Fibroblast of skin of scalp (primary cell): ENCODE measurements at places on chromosomes 16 and 17.

DNA sequence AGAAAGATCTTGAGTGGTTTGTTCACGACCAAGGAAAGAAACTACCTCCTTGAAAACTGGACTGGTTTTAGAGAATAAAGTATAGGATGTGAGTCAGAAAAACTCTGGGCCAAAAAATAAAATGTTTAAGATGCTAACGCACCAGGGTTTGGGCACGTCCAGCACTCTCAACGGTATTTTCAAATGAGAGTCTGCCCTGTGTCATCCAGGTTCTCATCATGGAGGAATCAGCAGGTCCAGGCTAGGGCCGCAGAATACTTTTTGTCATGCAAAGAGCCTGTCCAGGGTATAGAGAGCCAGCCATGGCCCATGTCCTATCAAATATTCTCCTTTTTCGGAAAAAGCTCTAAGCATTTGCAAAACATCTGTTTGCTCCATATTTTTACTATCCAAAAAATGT lies 2.4 kb downstream of the NXN start:
- DNase-seq: no peak

- DNase-seq: peak; percentile 7
Measured at GRCh38 chr16:49883076-49884014, 27.4 kb upstream of the ZNF423 start.

- no peak for DNase-seq
Measured at GRCh38 chr16:88792668-88793250, 7.7 kb upstream of the PIEZO1 start.

- no peak for DNase-seq
Measured at GRCh38 chr16:54066451-54067105, 220.0 kb downstream of the IRX3 start.

- DNase-seq: no peak
Measured at GRCh38 chr16:51615141-51615540, 464.1 kb upstream of the SALL1 start.

DNA sequence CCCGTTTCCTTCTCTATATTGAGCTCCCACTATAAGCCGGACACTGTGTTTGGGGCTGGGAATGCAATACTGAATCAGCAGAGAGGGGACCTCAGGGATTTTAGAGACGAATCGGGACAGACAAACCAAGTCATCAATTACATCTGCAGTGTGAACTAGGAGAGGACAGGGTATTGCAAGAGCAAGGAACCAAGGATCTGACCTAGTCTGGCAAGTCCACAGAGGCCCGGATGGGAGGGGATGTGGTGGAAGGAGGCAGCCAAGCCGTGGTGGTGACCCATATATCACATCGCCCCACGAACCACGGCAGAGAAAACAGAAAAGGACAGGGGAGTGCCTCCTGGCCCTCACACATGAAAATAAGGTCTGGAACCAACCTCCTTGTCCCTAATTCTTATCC lies 28.1 kb upstream of the NXPH3 start:
- DNase-seq: no peak

DNA sequence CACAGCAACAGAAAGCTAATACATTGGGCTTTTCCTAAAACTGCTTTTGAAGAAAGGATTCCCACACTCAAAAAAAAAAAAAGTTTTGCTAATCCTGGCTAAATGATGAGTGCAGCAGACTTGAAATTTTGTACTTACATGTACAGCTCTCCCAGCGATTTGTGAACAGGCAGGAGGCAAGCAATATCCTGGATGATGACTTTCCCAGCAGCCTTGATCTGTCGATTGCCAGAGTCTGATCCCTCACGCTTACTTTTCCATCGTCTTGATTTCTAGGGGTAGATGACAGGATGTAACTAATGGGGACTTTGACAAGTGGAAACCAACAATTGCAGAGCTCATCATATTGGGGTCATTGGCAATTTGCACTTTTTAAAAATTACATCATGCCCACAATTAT lies 91.4 kb downstream of the WDR59 start:
- no peak for DNase-seq

DNA sequence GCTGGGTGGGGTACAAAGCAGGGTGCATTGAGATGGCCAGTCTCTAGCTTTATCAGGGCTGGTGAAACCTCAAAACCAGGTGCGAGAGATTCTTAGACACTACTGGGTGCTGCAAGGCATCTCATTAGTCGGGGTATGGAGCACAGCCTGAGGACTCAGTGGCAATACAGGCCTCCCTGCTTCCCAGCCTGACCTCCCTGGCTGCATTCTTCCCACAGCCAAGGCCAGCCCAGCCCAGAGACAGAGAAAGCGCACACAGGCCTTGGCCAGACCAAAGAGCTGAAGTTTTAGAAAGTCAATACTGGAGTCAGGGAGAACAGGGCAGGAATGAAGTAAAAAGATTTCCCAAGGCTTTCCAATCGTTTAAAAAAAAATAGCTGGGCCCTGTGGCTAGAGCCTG lies 12.5 kb downstream of the HNF1B start:
- no peak for DNase-seq

DNA sequence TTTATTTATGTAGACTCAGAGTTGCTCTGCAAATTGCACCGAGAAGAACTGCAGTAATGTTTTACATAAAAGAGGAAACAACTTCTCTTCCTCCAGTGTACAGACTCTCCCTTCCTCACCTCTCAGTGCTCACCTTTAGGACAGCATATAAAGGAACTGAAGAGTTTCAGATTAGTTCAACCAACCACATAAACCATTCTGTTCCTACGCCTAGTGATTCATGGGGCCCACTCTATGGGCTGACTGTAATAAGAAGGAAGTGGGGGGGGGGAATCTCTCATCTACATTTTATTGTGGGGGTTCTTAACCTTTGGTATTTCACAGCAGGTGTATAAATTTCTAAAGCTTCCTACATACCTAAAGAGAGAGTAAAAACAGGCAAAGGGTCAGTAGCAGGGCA lies 18.3 kb downstream of the ZSWIM7 start:
- DNase-seq: no peak

GRCh38 chr17:35051183-35051578 lies 12.3 kb downstream of the RFFL start:
- no peak for DNase-seq

GRCh38 chr17:77609553-77610517 lies 348.7 kb upstream of the TNRC6C start:
- DNase-seq: no peak

DNA sequence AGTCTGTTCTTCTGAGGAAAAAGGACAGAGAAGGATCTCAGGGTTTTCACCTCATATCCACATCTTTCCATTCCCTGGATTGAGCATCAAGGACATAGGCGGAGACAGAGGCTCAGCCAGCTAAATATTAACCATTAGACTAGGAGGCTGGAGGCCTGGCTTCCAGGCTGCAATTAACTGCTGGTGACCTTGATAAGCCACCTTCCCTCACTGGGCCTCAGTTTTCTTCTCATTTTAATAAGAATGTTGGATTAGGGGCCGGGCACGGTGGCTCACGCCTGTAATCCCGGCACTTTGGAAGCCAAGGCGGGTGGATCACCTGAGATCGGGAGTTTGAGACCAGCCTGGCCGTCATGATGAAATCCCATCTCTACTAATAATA lies 25.6 kb upstream of the CNOT1 start:
- DNase-seq: no peak

GRCh38 chr16:86515413-86515776 lies 5.1 kb downstream of the FOXF1 start:
- DNase-seq: no peak

DNA sequence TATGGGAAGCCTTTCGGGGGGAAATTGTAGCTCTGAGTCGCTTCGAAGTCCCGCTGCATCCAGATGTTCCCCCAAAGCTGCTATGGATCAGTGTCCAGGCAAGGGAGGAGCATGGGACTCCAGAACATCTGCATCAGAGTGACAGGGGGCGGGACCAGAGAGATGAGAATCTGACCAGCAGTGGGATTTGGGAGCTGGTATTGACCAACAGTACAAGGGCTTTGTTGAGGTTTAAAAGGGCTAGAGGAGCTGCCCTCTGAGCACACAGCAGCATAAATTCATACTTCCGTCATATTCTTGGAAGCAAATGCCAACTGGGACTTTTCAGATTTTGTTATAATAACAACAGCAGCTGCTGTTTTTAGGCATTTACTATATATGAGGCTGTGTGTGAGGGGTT lies 10.6 kb downstream of the RBFOX1 start:
- DNase-seq: no peak

GRCh38 chr17:40290629-40291280 lies 3.1 kb downstream of the CDC6 start:
- peak; percentile 91 for DNase-seq
